ENCODE measurements at places on chromosomes 13 and 19. TPM values are rescaled to one million over a fixed set of nuclear protein-coding genes. Genes with fewer than 3 reads are reported as not detected.

The ZNF230 gene
- 2.5 TPM for total RNA-seq

DNA sequence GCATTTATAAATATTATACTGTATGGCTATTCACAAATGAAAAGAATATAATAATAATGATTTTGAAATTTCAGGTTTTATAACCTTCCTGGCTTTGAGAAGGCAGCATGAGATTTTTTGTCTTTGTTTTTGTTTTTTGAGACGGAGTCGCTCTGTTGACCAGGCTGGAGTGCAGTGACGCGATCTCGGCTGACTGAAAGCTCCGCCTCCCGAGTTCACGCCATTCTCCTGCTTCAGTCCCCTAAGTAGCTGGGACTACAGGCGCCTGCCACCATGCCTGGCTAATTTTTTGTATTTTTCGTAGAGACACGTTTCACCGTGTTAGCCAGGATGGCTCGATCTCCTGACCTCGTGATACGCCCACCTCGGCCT lies 64.1 kb downstream of the ZNF429 start:
- no peak for DNase-seq

- DNase-seq: no peak
Measured at GRCh38 chr13:89862011-89862690, 1485.3 kb upstream of the MIR17HG start.

The RFPL4A gene
- not detected for total RNA-seq

DNA sequence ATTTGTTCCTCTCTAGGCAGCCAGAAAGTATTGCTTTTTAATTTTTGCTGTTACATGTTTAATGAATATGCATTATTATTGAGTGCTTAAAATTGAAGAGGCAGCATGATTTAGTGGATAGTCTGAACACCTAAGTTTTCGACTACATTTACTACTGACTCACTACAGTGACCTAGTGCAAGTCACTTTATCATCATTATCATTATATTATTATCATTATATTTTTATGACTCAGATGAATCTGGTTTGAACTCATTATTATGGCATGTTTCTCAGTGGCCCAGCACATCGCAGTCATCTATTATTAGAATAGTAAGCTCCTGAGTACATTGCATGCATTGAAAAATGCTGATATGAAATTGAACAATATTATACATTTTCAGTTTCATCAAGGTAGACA lies 351.2 kb upstream of the PRR20A start:
- no peak for DNase-seq
